ENCODE measurements at places on chromosomes 11 and 22.

DNA sequence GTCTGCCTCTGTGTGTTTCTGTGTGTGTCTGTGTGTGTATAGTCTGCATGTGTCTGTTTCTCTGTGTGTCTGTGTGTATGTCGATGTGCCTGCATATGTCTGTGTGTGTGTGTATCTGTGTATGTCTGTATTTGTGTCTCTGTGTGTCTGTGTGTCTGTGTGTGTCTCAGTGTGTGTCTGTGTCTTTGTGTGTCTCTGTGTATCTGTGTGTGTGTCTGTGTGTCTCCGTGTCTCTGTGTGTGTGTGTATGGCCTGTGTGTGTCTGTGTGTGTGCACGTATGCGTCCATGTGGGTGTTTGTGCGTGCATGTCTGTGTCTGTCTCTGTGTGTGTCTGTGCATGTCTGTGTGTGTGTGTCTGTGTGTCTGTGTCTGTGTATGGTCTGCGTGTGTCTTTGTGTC is 439 bp downstream of the SNX32 start:
- DNase-seq = no peak

DNA sequence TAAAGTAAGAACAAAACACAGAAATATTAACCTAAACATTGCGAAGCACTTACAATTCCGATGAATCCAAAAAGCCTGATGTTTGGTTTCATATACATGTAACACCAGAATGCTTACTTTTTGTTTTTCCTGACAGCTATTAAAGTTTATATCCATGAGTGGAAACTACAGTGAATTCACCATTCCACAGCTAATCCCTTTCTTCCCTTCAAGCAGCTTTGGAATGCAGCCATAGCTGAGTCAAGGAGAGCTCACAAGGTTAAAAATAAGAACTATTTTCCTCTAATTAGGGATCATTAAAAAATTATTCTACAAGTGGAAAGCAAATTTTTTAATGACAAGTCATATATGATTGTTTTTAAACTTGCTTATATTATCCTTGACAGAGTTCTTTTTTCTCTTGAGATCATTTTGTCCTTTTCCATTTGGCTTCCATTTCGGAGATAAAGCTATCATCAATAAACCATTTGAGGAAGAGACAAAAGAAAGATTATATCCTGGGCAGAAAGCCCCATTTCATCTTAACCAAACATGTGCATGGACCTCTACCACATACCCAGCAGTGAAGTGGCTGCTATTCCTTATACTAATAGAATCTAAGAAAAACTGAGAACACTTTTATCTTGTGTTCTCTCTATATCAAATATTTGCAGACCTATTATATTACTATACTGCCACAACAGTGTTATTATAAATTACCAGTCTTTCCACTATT is 19.7 kb upstream of the FIBIN start:
- no peak for DNase-seq

DNA sequence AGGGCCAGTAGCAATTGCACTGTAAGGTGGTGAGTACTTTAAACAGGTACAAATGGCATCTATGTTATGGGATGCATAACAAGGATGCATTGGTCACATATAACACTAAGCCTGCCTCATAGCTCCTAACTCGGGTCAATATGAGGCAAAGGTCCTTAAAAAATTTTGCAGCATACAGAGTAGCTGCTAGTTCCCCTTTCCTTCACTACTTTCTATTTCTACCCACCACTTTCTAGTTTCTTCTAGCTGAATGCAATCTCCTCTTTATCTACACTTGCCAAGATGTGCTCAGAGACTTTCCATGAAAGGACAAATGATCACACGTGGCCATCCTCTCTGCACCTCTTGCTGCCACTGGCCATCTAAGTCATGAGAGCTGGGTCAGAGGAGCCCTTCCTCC is 9.8 kb downstream of the OR51F2 start:
- DNase-seq = no peak

GRCh38 chr11:126468102-126468521 is 112.6 kb downstream of the ST3GAL4 start:
- no peak for DNase-seq

- no peak for DNase-seq
Measured at GRCh38 chr22:27800250-27801201, 1.0 kb downstream of the MN1 start.

- DNase-seq = no peak
Measured at GRCh38 chr11:76695771-76696170, 25.2 kb upstream of the LRRC32 start.

- no peak for DNase-seq
Measured at GRCh38 chr22:48761546-48761945, 1066.1 kb downstream of the BRD1 start.

GRCh38 chr11:65801153-65801987 is 14.5 kb downstream of the OVOL1 start:
- no peak for DNase-seq

- no peak for DNase-seq
Measured at GRCh38 chr11:13280092-13280722, 2.6 kb downstream of the BMAL1 start.

- no peak for DNase-seq
Measured at GRCh38 chr11:19790831-19791552, 78.4 kb downstream of the NAV2 start.

DNA sequence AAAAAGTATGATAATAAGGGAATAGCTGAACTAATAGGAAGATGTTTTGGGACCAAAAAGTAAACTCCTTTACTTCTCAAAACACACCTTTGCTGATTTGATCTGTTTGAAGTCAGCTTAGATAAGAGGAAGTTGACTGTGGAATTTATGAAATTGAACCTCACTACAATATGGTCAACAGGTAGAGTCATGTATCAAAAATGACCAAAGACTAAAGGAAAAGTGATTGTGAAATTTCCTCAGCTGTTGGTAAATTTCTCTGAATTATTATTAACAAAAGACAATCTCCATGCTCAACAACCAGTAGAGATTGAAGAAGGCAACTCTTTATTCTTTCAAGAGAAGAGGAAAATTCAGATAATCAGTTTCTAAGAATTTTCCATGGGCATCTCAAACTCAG is 826.5 kb downstream of the KCNA4 start:
- no peak for DNase-seq

GRCh38 chr22:35380013-35380412 is 883 bp upstream of the HMOX1 start:
- DNase-seq = no peak

DNA sequence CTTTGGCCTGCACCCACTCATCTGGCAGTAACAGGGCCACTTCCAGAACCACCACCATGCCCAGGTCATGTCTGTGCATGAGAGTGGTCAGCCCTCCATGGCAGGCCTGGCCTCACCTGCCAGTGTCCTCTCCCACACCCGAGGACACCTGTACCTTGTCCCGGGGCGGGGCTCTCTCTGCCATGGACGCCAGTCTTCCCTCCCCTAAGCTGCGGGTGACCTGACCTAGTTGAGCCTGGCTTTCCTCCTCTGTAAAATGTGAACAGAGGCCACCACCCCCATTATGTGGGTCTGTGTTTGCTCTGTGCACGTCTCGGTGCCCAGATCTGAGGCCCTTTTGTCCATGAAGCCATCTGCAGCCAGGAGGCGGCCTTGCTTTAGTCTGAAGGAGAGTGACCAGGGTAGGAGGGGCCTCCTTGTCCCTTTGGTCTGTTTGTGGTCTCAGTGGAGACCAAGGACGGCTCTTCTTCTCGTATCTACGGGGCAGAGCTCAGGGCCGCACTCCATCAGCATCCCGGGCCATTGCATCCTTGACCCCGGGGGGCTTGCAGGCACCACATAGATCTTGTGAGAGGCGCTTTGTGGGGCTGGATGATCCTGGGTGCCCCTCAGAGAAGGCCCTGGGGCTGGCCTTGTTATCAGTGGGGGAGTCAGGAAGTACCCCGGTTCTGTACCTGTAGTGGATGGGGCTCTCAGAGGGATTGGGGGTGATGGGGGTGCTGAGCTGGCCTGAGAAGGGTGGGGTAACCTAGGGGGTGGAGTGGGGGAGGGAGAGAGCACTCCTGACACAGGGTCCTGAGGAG is 121.6 kb downstream of the KCNQ1 start:
- no peak for DNase-seq

DNA sequence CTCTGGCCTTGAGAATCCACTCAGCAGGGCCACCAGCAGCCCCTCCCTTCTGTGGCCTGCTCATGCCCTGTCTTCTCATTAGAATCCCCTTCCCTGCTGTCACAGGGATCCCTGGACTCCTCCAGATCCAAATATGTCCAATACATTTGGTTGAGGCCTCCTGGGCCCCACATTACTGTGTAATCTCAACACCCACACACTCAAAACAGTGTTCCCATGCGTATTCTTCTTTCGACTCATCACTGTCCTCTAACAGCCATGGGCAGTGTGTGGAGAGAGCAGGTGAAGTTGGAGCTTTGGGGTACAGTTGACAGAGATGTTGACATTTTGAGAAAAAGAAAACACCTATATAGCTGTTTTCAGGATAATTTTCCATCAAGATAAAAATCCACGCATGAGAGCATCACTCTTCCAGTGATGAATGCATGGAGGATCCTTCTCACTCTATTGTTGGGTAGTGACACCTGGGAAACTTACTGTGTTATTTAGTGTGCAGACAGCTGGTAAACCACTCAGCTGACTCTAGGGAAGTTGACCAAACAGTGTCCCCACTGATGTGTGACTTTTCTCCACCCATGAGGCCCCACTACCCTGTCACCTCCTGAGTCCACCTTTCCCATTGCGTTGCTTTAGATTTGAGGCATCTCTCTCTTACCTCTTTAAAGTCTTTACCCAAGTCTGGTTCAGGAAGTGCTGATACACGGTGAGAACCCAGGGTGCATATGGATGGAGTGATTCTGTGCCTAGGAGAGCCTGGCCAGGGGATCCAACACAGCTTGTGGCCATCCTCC is 28.7 kb upstream of the VPREB1 start:
- DNase-seq = peak; percentile 55

DNA sequence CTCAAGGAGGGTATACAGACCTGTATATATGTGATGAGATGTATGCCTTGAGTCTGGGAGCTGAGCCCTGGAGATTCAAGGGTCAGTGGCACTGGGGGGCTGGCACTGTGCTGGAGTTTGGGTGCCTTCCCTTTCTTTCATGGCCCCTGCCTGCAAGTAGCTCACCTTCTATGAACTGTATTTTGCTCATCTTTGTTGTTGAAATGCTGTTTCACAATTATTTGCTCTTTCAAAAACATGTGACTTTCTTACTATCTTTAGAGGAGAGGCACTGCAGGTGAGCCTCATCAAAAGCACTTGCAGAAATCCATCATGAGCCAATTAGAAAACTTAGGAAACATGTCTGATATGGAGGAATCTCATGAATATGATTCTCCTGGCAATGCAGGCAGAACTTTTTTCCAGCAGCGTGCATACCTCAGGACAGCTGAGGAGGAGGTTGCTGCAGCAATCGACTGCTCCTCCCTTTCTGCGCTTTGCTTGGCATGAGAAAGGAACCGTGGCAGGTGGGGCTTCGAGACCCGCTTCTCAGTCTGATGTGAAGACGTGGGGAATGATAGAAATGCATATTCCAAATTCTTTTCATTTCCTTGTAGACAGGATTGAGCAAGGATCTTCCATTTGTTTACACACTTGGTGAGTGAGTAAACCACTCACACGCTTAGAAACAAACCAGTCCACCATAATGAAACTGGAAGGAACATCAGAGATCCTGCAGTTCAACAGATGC is 178.4 kb upstream of the E2F8 start:
- no peak for DNase-seq

DNA sequence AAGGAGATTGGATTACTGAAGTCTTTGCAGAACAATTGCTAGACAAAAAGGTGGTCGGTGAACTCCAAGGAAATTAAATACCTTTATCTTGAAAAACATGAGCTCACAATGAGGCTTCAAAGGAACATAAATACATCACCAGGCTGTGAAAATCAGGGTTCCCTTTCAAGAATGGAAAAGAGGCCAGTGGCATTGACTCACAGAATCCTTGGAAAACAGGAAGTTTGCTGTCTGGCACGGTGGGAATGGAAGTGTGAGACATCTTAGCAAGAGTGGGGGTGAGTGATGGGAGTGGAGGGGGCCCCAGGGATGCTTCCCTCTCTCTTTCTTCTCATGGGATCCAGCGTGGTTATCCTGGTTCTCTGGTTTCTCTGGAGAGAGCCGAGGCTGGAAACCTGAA is 48.9 kb upstream of the TBCEL start:
- DNase-seq = no peak

GRCh38 chr22:36329254-36330078 is 58.3 kb downstream of the MYH9 start:
- DNase-seq = peak; percentile 92

- no peak for DNase-seq
Measured at GRCh38 chr22:26215736-26216135, 46.5 kb downstream of the SEZ6L start.

DNA sequence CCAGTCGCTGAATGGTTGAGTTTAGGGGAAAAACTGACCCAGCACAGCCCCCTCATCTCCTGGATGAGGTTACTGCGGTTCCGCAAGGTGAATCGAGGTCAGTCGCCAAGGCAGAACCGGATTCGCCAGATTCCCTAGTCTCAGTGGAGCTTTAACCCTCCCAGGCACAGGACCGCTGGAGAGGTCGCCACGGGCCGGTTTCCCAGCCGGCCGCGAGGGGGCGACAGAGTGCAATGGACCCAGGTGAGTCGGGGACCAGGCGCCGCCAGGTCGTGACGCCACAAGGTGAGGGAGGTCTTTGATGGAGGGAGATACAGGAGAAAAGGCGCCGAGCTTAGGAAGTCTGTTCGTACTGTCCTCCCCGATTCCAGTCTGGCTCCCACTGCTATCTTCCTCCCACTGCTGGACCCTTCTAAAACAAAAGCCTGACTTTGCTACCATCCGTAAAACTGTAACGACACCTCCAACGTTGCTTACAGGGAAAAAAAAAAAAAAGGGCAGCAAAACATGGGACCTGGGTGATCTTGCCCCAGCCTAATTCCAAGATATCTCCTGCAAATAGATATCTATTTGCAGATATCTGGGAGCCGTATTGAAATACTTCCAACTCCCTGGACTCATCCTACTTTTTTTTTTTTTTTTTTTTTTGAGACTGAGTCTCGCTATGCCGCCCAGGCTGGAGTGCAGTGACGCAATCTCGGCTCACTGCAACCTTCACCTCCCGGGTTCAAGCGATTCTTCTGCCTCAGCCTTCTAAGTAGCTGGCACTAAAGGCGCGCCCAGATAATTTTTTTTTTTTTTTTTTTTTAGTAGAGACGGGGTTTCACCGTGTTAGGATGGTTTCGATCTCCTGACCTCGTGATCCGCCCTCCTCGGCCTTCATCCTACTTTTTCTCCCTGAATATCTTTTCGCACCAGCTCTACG is 1.4 kb upstream of the GGA1 start:
- DNase-seq = peak; percentile 94

GRCh38 chr22:40817737-40818136 is 1.4 kb downstream of the SLC25A17 start:
- peak; percentile 3 for DNase-seq

- DNase-seq = no peak
Measured at GRCh38 chr11:8357891-8358566, 94.4 kb upstream of the LMO1 start.

DNA sequence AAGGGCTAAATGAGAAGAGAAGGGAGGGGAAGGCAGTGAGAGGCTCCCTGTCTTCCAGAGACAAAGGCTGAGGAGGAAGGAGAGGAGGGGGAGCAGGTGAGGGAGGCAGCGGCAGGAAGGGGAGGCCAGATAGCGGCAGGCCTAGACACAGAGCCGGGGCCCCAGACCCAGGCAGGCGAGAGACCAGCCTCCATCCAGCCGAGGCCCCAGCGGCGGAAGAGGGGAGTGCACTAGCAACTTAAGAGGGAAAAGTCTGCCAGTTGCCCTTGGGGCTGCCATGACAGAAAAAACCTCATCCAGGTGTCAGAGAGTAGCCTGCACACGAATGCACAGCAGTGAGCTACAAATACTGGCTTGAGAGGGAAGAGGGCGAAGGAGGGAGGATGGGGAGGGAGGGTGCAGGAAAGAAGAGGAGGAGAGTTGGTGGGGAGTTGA is 46.7 kb downstream of the IGLL1 start:
- DNase-seq = peak; percentile 41

All from activated CD4-positive, alpha-beta T cell treated with anti-CD3 and anti-CD28 coated beads, Interleukin-10, Interleukin-2, amounts not matched to agents 100 ng/mL and 50 ng/mL, durations not matched to agents 16 hours and 8 hours (primary cell).